Naive thymus-derived CD4-positive, alpha-beta T cell (primary cell): ENCODE measurements at places on chromosomes 4 and X. TPM values are rescaled to one million over a fixed set of nuclear protein-coding genes. Genes with fewer than 3 reads are reported as not detected.

DNA sequence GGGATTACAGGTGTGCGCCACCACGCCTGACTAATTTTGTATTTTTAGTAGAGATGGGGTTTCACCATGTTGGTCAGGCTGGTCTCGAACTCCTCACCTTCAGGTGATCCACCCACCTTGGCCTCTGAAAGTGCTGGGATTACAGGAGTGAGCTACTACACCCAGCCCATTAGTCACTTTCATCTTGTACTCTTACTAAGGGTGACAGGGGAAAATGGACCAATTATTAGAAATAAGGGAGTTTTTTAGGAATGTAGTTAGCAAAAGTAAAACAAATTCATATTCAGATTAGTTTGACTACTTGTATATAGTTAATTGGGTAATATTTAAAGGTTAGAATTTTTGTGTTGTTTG is 26.1 kb downstream of the SMARCA5 start:
- H3K27ac ChIP-seq: no peak overlapping the region
- no peaks in the 10 kb centered on the region for H3K4me1 ChIP-seq
- H3K27me3 ChIP-seq: no peaks in the 10 kb centered on the region
- DNase-seq: no peak
- H3K36me3 ChIP-seq: peaks cover 64% of the 10 kb centered on the region

- H3K36me3 ChIP-seq: no peaks in the 10 kb centered on the region
- H3K4me3 ChIP-seq: no peak overlapping the region
- DNase-seq: no peak
Measured at GRCh38 chrX:2679534-2680485, 11.3 kb upstream of the CD99 start.

DNA sequence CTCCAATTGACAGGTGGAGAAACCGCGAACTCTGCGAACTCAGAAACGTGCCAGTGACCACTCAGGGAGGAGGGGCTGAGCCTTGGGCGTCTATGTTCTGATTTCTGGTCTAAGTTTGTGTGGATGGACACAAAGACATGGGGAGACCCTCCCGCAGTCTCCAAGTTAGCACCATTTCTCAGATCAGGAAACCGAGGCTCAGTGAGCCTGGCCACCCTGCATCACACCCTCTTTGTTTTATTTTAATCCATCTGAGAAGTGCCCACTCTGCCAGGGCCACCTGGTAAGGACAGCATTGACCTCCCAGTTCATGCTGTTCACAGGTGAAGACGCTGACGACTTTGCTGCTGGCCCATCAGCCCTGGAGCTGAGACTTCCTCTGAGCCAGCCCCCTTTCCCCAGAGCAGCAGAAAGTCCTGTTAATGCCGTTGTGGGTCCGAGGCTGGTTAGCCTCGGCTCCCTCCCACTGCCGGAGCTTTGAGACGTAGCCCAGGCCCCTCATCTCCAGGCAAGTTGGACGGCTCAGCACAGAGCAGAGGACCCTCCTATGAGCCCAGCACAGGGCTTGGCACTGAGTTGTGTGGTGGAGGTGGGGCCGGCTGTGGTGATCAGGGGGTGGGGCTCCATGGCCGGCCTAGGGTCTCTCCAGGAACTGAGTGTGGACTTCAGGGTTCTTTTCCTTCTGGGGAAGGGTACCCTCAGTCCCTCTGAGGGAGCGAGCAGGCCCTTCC is 43.7 kb downstream of the PSAPL1 start:
- no peak overlapping the region for H3K4me3 ChIP-seq
- H3K36me3 ChIP-seq: no peaks in the 10 kb centered on the region
- no peaks in the 10 kb centered on the region for H3K27me3 ChIP-seq
- H3K4me1 ChIP-seq: no peaks in the 10 kb centered on the region
- no peak for DNase-seq
- H3K27ac ChIP-seq: no peak overlapping the region

DNA sequence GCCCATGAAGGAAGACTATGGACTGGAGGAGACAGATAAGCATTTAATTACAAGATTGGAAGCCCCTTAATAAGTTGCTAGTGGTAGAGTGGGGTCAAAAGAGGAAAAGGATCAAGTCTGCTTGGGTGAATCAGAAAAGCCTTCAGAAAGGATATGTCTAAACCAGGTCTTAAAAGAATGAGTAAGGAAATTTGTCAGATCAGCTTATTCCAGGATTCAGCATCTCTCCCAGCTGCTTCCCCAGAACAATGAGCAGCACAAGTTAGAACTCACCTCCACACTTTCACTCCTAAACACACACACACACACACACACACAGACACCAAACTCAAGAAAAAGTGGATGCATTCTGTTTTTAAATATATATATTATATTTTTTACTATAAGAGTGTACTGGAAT is 166.5 kb downstream of the CPEB2 start:
- DNase-seq: no peak
- no peaks in the 10 kb centered on the region for H3K27me3 ChIP-seq
- H3K4me3 ChIP-seq: no peak overlapping the region
- H3K36me3 ChIP-seq: no peaks in the 10 kb centered on the region
- no peak overlapping the region for H3K27ac ChIP-seq

DNA sequence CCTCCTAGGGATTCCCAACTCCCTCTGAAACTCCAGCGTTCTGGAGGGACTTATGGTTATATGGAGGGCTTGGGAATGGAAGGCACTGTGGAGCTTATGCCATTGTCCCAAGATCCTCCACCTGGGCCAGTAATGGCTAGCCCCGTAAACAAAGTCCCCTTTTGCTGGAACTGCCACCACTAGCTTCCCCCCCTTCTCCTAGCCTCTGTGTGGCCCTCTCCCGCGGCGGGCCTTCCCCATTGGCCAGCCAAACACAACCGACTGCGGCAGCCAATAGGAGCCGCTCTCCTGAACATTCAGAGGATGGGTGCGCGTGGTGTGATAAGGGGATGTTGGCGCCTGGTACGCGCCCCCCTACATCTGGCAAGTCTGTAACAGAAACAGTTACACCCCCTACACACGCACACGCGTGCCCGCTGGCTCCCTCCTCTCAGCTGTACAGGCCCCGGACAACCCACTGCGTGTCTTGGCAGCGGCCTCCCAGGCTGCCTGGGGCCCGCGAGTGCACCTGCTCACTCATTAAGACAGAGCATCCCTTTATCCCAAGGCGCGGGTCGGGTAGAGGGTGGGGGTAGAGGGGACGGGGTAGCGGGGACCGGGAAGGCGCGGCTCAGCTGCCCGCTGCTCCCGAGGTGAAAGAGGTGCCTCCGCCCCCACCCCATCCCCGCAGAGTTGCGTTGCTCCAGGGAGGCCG is 863 bp upstream of the RAB33A start:
- H3K4me3 ChIP-seq: peak overlapping the region; percentile 82
- peak overlapping the region; percentile 74 for H3K27ac ChIP-seq
- no peaks in the 10 kb centered on the region for H3K36me3 ChIP-seq
- H3K4me1 ChIP-seq: peaks cover 26% of the 10 kb centered on the region
- H3K27me3 ChIP-seq: no peaks in the 10 kb centered on the region

- H3K4me1 ChIP-seq: no peaks in the 10 kb centered on the region
- H3K27me3 ChIP-seq: no peaks in the 10 kb centered on the region
- no peak overlapping the region for H3K4me3 ChIP-seq
- H3K36me3 ChIP-seq: no peaks in the 10 kb centered on the region
Measured at GRCh38 chr4:115090483-115091075, 22.8 kb downstream of the NDST4 start.

DNA sequence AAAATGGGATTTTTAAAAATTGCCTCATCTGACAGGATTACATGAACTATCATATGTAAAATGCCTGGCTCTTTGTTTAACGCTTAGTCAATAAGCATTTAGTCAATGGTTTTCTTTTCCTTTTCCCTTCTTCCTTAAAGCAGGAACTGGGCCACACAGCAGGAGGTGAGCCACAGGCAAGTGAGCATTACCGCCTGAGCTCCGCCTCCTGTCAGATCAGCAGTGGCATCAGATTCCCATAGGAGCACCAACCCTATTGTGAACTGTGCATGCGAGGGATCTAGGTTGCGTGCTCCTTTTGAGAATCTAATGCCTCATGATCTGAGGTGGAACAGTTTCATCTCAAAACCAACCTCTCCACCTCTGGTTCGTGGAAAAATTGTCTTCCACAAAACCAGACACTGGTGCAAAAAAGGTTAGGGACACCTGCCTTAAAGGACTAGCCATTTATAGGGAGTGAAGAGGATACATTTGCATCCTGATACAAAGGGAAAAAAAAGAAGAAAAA is 306.1 kb downstream of the FBXW7 start:
- no peaks in the 10 kb centered on the region for H3K4me1 ChIP-seq
- no peaks in the 10 kb centered on the region for H3K27me3 ChIP-seq
- H3K36me3 ChIP-seq: no peaks in the 10 kb centered on the region
- H3K4me3 ChIP-seq: no peak overlapping the region

DNA sequence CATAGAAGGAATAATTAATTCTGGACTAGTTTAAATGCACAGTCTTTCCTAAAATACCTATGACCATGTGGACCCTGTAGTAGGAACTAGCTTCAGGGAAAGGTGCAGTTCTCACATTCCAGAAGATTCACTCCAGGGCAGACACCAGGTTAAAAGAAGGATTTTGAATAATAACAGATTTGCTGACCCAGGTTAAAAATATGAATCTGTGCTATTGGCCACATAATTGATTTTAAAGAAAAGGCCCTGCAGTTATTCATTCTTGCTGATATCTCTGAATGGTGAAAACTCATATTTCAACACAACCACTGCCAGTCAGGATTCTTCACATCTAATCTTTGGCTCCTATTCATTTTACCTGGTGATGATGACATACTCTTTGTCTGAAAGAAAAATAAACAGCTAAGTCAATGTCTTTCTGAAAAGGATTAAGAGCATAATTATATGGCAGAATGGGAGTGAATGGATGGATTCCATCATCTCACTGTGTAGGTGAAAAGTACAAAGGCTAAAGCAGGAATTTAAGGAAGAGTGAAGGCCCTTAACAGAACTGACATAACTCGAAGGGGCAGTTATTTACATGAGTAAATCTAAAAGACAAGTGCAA is 432.8 kb downstream of the PDGFC start:
- H3K4me3 ChIP-seq: no peak overlapping the region
- DNase-seq: no peak
- H3K27ac ChIP-seq: no peak overlapping the region
- no peaks in the 10 kb centered on the region for H3K36me3 ChIP-seq
- no peaks in the 10 kb centered on the region for H3K4me1 ChIP-seq
- no peaks in the 10 kb centered on the region for H3K27me3 ChIP-seq

- peak overlapping the region; percentile 55 for H3K27ac ChIP-seq
- no peaks in the 10 kb centered on the region for H3K36me3 ChIP-seq
- H3K27me3 ChIP-seq: no peaks in the 10 kb centered on the region
- DNase-seq: peak; percentile 33
- H3K4me1 ChIP-seq: peaks cover 29% of the 10 kb centered on the region
Measured at GRCh38 chrX:41116948-41117347, 31.7 kb downstream of the USP9X start.

- H3K27ac ChIP-seq: no peak overlapping the region
- no peaks in the 10 kb centered on the region for H3K27me3 ChIP-seq
- no peak for DNase-seq
Measured at GRCh38 chr4:23276076-23276475, 583.3 kb downstream of the GBA3 start.

The WDR17 gene
- total RNA-seq: 0.84 and 0.87 TPM in 2 replicates

The ADH1B gene
- total RNA-seq: not detected in 2 replicates

The CT55 gene
- not detected in 2 replicates for total RNA-seq

The FHIP1A gene
- 1.4 TPM for total RNA-seq
